ENCODE measurements at places on chromosomes 5 and 9. TPM values are rescaled to one million over a fixed set of nuclear protein-coding genes. Genes with fewer than 3 reads are reported as not detected.

The SRP19 gene
- 53.5 TPM for total RNA-seq

The ANKRD31 gene
- total RNA-seq, result 0.10 TPM

The PLPP6 gene
- 10.1 TPM for total RNA-seq

The IL5 gene
- 1.5 TPM for total RNA-seq

The ACTBL2 gene
- not detected for total RNA-seq

Measured in activated naive CD4-positive, alpha-beta T cell treated with anti-CD3 and anti-CD28 coated beads, Interleukin-2, amount 10 ng/mL, durations not matched to agents 5 hours and 36 hours (primary cell).